ENCODE measurements at places on chromosomes 3 and 15.
A peak's percentile ranks its signal among the peaks of the same experiment; 100 is the strongest.

DNA sequence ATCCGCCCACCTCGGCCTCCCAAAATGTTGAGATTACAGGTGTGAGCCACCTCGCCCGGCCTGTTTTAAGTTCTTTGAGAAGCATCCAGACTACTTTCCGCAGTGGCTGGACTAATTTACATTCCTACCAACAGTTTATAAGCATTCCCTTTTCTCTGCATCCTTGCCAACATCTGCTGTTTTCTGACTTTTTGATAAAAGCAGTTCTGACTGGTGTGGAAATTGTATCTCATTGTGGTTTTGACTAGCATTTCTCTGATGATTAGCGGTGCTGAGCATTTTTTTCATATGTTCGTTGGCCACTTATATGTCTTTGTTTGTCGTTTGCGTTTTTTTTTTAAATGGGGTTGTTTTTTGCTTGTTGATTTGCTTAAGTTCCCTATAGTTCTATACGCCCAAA, 208.4 kb upstream of the DPPA4 start:
- H3K4me3 ChIP-seq, result no peak overlapping the region
- no peak for DNase-seq
- H3K36me3 ChIP-seq, result no peaks in the 10 kb centered on the region
- H3K4me1 ChIP-seq, result no peaks in the 10 kb centered on the region

- H3K4me3 ChIP-seq, result no peak overlapping the region
- H3K4me1 ChIP-seq, result no peaks in the 10 kb centered on the region
- no peaks in the 10 kb centered on the region for H3K27me3 ChIP-seq
- H3K27ac ChIP-seq, result no peak overlapping the region
These were observed 60.8 kb downstream of the TFDP2 start for GRCh38 chr3:142088522-142088921.

DNA sequence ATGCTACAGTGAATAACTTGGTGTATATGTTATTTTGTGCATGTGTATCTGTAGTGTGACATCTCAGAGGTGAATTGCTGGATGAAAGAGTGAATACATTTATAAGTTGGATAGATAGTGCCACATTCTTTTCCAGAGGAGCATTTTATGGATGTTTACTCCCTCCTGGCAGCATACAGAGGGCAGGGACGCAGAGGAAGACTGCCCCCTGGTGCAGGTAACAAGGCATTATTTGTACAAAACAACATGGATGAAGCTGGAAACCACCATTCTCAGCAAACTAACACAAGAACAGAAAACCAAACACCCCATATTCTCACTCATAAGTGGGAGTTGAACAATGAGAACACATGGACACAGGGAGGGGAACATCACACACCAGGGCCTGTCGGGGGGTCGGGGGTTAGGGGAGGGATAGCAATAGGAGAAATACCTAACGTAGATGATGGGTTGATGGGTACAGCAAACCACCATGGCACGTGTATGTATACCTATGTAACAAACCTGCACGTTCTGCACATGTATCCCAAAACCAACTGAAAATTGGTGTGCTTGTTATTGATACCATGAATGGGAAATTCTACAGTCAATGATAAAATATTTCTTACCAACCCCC, 57.9 kb upstream of the CTXND1 start:
- H3K27ac ChIP-seq, result no peak overlapping the region
- no peaks in the 10 kb centered on the region for H3K4me1 ChIP-seq
- no peak overlapping the region for H3K4me3 ChIP-seq
- no peaks in the 10 kb centered on the region for H3K36me3 ChIP-seq
- no peak for DNase-seq

- no peaks in the 10 kb centered on the region for H3K27me3 ChIP-seq
- no peak overlapping the region for H3K27ac ChIP-seq
- no peak for DNase-seq
- no peaks in the 10 kb centered on the region for H3K36me3 ChIP-seq
These were observed 399.6 kb downstream of the NAALADL2 start for GRCh38 chr3:175258763-175259162.

DNA sequence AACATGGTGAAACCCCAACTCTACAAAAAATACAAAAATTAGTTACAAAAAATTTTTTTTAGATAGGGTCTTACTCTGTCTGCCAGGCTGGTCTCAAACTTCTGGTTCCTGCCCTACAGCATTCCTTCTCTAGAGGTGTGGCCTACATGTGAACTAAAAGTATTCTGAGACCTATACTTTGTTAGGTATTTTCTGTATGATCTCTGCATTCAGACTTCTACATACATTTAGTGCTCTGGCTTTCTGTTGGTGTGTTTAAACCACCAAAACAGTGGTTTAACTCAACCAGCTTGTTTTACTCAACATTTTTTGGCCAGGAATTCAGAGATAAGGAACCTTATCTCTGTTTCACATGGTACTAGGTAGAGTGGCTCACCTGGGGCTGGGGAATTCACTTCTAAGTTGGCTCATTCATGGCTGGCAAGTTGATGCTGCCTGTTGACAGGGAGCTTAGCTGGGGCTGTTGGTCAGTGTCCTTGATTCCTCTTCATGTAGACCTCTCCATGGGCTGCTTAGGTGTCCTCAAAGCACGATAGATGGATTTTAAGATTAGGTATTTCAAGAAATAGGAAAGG, 41.4 kb upstream of the BSN start:
- H3K36me3 ChIP-seq, result peaks cover 39% of the 10 kb centered on the region
- no peak overlapping the region for H3K27ac ChIP-seq
- no peak for DNase-seq
- H3K4me1 ChIP-seq, result no peaks in the 10 kb centered on the region
- no peaks in the 10 kb centered on the region for H3K27me3 ChIP-seq

GRCh38 chr3:127719369-127719768, 46.6 kb downstream of the ABTB1 start:
- H3K36me3 ChIP-seq, result no peaks in the 10 kb centered on the region
- DNase-seq, result no peak
- no peak overlapping the region for H3K4me3 ChIP-seq
- peaks cover 25% of the 10 kb centered on the region for H3K27me3 ChIP-seq
- no peak overlapping the region for H3K27ac ChIP-seq

DNA sequence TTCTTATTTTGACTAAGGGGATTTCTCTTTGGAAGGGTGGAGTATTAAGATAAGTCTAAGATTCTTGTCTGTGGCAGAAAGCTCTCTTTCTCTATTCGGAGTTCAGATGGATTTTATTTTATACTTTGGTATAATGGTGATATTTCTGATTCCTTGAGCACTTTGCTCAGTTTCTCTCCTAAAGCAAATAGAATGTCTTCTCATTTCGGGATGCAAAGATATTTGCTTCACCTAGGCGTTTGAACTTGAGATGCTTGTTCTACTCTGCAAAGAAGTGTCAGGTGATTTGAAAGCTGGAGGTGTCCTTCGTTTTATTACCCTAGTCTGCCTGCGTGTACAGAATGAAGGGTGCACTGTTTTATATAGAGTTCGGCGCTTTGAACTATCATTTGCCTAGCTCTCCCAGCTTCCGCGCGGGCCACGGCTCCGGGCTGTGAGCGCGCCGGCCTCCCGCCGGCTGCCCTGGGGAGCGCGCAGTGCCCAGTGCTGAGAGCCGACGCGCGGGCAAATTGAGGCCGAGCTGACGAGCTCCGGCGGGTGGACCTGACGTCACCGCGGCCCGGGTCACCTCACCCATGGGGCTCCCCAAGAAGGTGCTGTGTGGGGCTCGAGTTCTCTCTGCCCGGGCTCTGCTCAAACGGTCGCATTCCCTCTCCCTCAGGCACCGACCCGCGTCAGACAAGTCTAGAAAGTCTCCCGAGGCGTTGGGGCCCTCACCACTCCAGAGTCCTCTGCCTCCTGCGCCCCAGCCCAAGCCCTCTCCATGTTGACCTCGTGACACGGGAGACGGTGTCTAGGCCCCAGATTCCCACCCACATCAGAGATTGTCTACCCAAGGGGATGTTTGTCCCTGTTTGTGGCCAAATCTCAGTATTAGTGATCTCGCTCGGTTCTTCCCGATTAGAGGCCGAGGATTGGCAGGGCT, 7.5 kb downstream of the SOX2 start:
- H3K4me1 ChIP-seq, result no peaks in the 10 kb centered on the region
- no peak for DNase-seq
- no peak overlapping the region for H3K4me3 ChIP-seq
- H3K27me3 ChIP-seq, result peaks cover 89% of the 10 kb centered on the region
- peaks cover 10% of the 10 kb centered on the region for H3K36me3 ChIP-seq

- H3K4me3 ChIP-seq, result no peak overlapping the region
- H3K27ac ChIP-seq, result no peak overlapping the region
- peaks cover 13% of the 10 kb centered on the region for H3K27me3 ChIP-seq
- H3K36me3 ChIP-seq, result no peaks in the 10 kb centered on the region
- H3K4me1 ChIP-seq, result peaks cover 3% of the 10 kb centered on the region
These were observed 260.7 kb downstream of the OPA1 start for GRCh38 chr3:193853511-193854219.

- no peak overlapping the region for H3K27ac ChIP-seq
- no peaks in the 10 kb centered on the region for H3K27me3 ChIP-seq
- no peaks in the 10 kb centered on the region for H3K36me3 ChIP-seq
- H3K4me3 ChIP-seq, result no peak overlapping the region
These were observed 67.2 kb downstream of the PEX5L start for GRCh38 chr3:179969525-179969924.

DNA sequence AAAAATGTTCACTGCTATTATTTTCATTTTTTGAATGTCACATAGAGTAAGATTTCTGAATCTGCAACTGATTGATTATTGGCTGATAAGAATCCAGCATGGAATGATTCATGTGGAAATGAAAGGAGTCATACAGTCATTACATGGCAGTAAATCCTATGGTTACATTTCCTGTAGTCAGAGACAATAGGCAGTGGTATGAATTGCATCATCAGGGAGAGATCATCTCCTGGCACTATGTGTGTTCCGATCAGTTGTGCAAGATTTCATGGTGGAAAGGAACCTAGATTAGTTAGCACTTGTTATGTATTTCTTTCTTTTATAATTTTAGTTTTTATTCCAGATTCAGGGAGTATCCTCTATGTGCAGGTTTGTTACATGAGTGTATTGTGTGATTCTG, 38.8 kb downstream of the SLC12A1 start:
- no peak for DNase-seq
- no peaks in the 10 kb centered on the region for H3K4me1 ChIP-seq
- H3K27ac ChIP-seq, result no peak overlapping the region

GRCh38 chr3:72079369-72079872, 294.5 kb upstream of the PROK2 start:
- no peak overlapping the region for H3K27ac ChIP-seq
- no peak overlapping the region for H3K4me3 ChIP-seq
- H3K4me1 ChIP-seq, result peaks cover 16% of the 10 kb centered on the region
- peaks cover 4% of the 10 kb centered on the region for H3K27me3 ChIP-seq

- no peaks in the 10 kb centered on the region for H3K36me3 ChIP-seq
- no peak overlapping the region for H3K27ac ChIP-seq
- peaks cover 37% of the 10 kb centered on the region for H3K27me3 ChIP-seq
- peak; percentile 20 for DNase-seq
These were observed 62.5 kb downstream of the TLE3 start for GRCh38 chr15:70035051-70035718.

DNA sequence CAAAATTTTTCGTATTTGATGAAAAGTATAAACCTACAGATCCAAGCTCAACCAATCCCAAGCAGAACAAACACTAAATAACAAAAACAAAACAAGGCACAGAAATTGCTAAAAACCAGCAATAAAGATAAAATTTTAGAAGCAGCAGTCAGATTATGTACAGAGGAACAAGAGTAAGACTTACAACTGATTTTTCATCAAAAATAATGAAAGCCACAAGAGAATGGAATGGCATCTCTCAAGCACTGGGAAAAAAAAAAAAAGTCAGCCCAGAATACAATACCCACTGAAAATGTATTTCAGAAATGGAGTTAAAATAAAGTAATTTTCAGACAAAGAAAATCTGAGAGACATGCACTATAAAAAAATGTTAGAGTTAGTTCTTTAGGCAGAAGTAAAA, 27.0 kb downstream of the GPR156 start:
- H3K4me1 ChIP-seq, result no peaks in the 10 kb centered on the region
- peaks cover 1% of the 10 kb centered on the region for H3K36me3 ChIP-seq
- H3K27me3 ChIP-seq, result peaks cover 3% of the 10 kb centered on the region
- no peak for DNase-seq

- H3K4me1 ChIP-seq, result no peaks in the 10 kb centered on the region
- H3K27me3 ChIP-seq, result no peaks in the 10 kb centered on the region
- no peak overlapping the region for H3K4me3 ChIP-seq
- no peak overlapping the region for H3K27ac ChIP-seq
These were observed 33.4 kb upstream of the CILP start for GRCh38 chr15:65244638-65245037.

All from activated naive CD4-positive, alpha-beta T cell treated with anti-CD3 and anti-CD28 coated beads, Interleukin-2, amount 10 ng/mL, durations not matched to agents 7 days and 5 days (primary cell).